ENCODE measurements at places on chromosomes 2 and 18. TPM values are rescaled to one million over a fixed set of nuclear protein-coding genes. Genes with fewer than 3 reads are reported as not detected.

Gene DCDC2C
- not detected for polyA plus RNA-seq

- no peak for DNase-seq
These were observed 231.8 kb downstream of the ETAA1 start for GRCh38 chr2:67628892-67629291.

Gene LRRTM4
- not detected for polyA plus RNA-seq

DNA sequence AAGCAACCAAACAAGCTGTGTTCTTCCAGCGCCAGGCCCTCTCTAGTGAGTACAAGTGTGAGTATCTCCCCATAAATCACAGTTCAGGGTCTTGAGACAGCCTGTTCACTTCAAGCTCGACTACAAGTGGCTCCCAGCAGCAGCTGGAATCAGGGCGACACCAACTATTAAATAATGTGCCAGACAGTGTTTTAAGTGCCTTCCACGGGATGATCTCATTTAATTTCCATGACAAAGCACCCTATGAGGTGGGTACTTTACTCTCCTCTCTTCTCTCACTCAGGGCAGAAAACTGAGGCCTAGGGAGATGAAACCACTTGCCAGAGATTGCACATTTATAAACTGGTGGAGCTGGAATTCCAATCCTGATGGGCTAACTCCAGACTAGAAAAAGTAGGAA, 2.6 kb upstream of the FAM136A start:
- DNase-seq: no peak

Gene ZNF804A
- 0.96 TPM for polyA plus RNA-seq

Gene MOCOS
- 12.5 TPM for polyA plus RNA-seq

Gene ABCB6
- 33.4 TPM for polyA plus RNA-seq

Gene SERPINB12
- not detected for polyA plus RNA-seq

Gene C2orf80
- not detected for polyA plus RNA-seq

DNA sequence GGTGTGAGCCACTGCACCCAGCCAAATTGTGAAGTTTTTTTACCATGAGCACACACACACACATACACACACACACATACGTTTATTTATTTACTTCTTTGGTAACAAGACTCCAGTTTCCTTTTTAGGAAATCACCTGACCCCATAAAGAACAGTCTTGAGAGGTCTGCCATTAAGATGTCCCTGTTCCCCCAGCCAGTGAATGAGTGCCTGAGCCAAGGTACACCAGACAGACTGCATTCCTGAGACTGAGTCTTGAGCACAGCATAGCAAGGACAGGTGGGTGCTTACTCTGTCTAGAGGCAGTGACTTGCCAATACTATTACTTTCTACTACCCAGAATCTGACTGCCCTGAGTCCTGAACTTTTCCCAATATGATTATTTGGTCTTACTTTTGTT, 167.2 kb upstream of the SATB2 start:
- DNase-seq: no peak

Gene KCNG2
- not detected for polyA plus RNA-seq

Gene CTAGE1
- polyA plus RNA-seq: not detected

GRCh38 chr18:59139291-59139614, 431 bp upstream of the SEC11C start:
- DNase-seq: peak; percentile 45

GRCh38 chr18:53489266-53489665, 735.2 kb downstream of the MBD2 start:
- no peak for DNase-seq

- DNase-seq: no peak
These were observed 1337.0 kb upstream of the FAM98A start for GRCh38 chr2:34936089-34936488.

Gene PPP1R7
- 45.8 TPM for polyA plus RNA-seq

DNA sequence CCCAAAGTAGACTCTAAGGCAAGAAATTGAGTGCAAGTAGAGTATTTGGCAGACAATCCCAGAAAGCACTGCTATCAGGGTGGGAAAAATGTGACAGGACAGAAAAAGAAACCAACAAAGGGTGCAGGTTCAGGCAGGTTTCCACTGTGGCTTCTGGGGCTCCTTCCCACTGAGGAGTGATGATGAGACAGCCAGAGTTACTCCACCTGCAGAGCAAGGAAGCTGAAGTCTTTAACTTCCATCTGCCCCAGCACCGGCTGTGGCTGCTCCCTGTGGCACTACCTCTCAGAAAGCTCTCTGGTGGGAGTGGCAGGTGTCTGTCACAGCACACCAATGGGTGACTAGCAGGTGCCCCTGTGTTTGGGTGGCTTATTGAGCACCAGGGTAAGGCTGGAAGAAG, 37.6 kb upstream of the ACKR3 start:
- DNase-seq: no peak

DNA sequence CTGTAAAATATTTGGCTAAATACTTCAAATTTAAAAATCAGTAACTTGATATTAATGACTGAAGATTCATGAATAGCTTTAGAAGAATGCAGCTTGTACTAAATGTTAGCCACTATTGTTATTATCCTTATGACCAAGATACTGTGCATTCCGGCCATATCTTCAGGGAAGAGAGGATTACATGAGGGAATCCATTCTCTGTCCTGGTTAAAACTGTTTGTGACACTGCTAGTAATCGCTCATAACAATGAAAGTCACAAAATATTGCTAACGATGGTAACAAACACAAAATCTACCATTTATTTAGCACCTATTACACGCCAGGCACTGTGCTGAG, 217.7 kb downstream of the PRKCE start:
- DNase-seq: no peak

Gene CYRIA
- not detected for polyA plus RNA-seq

Gene TIGD1
- 1.7 TPM for polyA plus RNA-seq

GRCh38 chr2:36413218-36413617, 57.6 kb downstream of the CRIM1 start:
- DNase-seq: peak; percentile 19

Gene CHAC2
- polyA plus RNA-seq: 0.98 TPM

- DNase-seq: no peak
These were observed 72.9 kb downstream of the TSN start for GRCh38 chr2:121828281-121828731.

Gene CCDC102B
- polyA plus RNA-seq: 2.8 TPM

DNA sequence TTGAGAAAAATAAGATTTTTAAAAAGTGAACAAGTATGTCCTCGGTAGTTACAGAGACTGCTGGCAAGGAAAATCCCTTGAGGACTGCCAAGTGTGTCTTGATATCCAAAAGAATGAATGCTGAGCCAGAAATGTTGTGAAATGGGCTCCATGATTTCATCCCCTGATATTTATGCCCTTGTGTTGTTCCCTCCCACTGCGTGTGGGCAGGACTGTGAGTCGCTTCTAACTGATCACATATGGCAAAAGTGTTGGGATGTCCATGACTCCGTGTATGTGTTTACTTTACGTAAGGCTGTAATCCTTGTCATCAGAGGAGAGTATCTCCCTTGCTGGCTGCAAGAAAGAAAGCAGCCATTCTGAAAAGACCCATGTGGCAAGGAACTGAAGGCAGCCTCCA, 285.1 kb downstream of the SS18 start:
- DNase-seq: peak; percentile 97

DNA sequence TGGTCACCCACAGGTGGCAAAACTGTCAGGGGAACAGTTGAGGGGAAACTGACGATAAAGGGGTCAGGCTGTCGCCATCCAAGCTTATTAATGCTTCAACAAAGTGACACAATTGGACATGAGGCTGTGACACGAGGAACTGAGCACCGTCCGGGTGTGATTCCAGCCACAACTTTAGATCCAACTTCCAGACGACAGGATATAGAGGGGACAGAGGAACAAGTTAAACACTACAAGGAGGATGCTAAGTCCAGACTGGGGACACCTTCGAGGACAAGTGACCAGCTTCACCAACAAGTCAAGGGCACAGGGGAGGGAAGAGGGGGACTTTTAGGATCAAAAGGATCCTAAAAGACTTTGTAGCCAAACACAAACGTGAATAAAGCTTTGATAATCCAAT, 23.8 kb downstream of the BOK start:
- DNase-seq: no peak

DNA sequence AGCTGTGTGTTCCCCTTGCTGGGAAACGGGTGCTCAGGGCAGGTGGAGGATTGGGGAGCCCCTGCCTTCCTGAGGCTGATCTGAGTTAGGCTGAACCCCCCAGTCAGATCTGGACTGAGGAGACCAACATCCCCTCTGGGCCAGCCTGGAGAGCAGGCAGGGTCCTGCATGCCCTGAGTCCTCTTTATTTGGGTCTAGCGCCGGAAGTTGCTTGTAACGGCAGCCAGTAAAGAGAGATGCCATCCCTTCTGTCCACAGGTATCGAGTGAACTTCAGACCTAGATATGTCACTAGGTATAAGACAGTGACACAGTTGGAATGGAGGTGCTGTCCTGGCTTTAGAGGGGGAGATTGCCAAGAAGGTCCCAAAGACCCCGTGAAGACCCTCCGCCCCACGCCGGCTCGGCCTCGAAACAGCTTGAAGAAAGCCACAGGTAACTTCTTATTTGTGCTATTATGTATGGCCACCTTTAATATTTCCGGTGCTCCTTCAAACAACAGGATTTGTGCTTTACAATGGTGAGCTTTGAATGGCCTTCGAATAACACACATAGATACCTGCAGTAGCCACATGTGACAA, 38.0 kb downstream of the EMILIN2 start:
- DNase-seq: no peak

- DNase-seq: no peak
These were observed 38.1 kb downstream of the NUP35 start for GRCh38 chr2:183162362-183162761.

- peak; percentile 46 for DNase-seq
These were observed 50.0 kb downstream of the LPIN1 start for GRCh38 chr2:11796190-11797171.

Gene WDR7
- polyA plus RNA-seq: 4.9 TPM

- peak; percentile 64 for DNase-seq
These were observed 106.9 kb downstream of the ROCK1 start for GRCh38 chr18:21004726-21005125.

- DNase-seq: no peak
These were observed 107.5 kb downstream of the GULP1 start for GRCh38 chr2:188399159-188399558.

GRCh38 chr2:219527076-219527394, 12.8 kb downstream of the ASIC4 start:
- DNase-seq: no peak

DNA sequence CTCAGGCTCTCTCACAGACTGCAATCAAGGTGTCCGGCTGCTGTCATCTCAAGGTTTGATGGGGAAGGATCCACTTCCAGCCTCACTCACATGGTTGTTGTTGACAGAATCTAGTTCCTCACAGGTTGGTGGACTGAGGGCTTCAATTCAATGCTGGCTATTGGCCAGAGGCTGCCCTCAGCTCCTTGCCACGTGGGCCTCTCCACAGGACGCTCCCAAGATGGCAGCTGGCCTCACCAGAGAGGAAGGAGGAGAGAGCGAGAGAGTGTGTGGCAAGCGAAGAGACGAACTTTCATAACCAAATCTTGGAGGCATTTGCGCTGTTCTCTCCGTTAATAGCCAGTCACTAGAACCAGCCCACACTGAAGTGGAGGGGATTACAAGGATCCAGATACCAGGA, 13.5 kb upstream of the DNMT3A start:
- no peak for DNase-seq

- no peak for DNase-seq
These were observed 1256.8 kb downstream of the LRP1B start for GRCh38 chr2:140873915-140874531.

Gene PROKR1
- polyA plus RNA-seq: not detected
